Esophagus mucosa (tissue), 1 donor: ENCODE measurements at places on chromosomes 11 and 22.
A peak's percentile ranks its signal among the peaks of the same experiment; 100 is the strongest.

- no peak for ATAC-seq
These were observed 613.3 kb upstream of the CADM1 start for GRCh38 chr11:116117331-116118137.

DNA sequence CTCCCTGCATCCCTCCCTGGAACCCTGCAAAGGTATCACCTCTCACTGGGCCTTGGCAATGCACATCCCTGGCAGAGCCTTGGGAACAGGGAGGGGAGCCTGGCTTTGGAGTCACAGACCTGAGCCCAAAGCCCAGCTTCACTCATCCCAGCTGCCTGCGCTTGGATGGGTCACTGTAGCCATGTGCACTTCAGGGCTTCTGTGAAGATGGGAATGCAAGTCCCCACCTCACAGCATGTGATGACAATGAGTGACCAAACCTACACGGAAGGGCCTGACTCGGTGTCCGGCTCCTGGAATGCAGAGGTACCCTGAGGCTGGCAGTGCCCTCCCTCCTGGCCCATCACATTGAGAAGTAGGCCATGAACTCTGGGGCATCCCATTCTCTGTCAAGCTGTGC lies 22.8 kb upstream of the BAIAP2L2 start:
- no peak for ATAC-seq

GRCh38 chr22:47802421-47802820 lies 1040.0 kb downstream of the TBC1D22A start:
- ATAC-seq: no peak

DNA sequence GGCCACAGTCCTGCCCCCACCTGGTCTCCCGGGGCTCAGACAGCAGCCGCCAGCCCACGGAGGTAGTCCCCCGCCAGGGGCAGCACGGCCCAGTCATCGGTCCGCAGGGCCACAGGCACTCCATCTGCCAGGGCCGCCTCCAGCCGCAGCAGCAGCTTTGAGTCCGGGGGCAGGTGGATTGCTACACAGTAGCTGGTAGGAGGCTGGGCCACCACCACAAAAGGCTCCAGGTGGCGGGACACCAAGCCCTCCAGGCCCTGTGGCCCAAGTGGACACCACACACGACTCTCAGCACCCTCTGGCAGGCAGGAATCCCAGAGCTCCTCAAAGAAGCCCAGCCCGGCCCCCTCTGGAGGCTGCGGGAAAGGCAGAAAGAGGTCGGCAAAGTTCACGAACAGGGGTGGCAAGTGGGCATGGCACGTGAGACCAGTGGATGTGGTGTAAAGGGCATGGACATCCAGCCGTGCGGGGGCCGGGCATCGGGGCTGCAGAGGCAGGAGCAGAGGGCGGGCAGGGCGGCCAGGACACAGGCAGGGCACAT lies 2.9 kb downstream of the AP5B1 start:
- no peak for ATAC-seq

- ATAC-seq: peak; percentile 69
These were observed 11.9 kb upstream of the NRIP3 start for GRCh38 chr11:9015677-9016076.

- ATAC-seq: no peak
These were observed 31.3 kb upstream of the LRRC55 start for GRCh38 chr11:57150454-57150917.

GRCh38 chr22:26725012-26725676 lies 67.8 kb downstream of the MIAT start:
- ATAC-seq: no peak

DNA sequence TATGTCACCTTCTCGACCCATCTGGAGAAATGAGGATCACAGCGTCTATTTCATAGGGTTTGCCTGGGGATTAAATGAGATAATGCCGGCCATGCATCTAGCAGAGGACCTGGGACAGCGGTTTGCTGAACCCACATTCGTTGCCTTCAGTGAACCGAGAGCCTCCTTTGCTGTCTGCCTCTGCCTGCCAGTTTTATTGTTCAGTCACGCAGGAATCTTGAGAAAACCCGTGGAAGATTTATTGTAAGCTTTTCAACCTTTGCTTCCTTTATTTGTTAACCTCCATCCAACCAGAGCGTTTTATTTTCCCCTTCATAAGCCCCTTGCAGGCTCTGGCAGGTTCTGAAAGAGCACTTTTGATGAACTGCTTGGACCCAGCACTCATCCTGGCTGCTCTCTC lies 202.3 kb upstream of the SYN3 start:
- no peak for ATAC-seq

DNA sequence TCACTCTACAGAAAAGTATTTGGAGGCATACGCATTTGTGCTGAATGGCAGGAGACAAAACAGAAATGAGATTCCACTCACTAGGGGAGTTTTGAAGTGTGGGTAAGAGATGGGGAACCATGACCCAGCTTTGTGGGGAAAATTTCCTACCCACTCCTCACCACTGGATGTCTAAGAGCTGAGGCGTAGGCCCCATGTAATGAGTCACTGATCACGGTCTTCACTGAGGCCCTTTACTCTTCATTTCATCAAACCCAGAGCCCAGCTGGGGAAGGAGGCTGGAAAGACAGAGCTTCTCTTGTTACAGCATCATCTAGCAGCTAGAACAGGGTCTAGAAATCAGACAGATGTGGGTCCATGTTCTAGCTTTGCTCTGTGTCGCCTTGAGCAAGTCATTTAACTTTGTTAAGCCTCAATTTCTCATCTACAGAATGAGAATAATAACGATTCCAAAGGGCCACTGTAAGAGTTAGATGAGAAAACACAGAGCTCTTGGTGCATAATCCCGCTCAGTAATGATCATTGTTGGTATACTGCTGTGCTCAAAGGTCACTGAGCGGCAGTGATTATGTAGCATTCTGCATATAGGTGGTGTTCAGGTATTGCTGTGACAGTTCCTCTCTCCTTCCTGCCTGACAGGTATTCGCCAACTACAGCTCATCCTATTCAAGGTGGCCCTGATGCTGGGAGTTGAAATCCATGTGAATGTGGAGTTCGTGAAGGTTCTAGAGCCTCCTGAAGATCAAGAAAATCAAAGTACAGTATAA lies 97.2 kb downstream of the MICAL2 start:
- ATAC-seq: no peak

- ATAC-seq: no peak
These were observed 59.9 kb upstream of the CFAP300 start for GRCh38 chr11:101987370-101987769.

- no peak for ATAC-seq
These were observed 36.5 kb downstream of the TENM4 start for GRCh38 chr11:79404325-79404724.

- ATAC-seq: no peak
These were observed 44.4 kb upstream of the ST14 start for GRCh38 chr11:130115218-130115617.

DNA sequence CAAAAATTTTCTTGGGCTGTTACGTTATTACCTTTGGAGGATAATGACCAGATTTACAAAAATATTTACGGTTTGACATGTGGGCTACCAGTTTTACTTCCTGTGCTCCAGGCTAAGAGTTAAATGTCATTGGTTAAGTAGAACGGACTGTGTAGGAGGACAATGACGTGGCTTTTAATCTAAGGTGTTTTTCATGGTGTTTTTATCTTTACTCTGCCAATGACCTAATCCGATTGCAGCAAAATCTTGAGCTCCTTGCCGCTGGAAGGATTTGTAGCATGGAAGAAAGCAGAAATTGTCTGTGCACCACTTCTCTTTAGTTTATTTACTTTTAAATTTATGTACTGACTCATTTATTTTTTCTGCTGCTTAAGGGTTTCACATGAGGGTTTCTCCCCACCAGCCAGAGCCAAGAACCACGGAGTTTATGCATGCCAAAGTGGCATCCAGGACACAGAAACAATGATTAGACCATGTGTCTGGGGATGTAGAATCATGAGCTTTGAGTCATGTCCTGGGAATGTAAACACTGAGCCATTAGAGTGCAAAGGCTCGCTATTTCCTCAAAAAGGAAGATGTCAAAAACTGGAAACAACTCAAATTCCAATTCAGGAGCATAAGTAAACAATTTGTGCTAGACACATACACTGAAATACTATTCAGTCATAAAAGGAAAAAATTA lies 1.9 kb upstream of the CARD16 start:
- ATAC-seq: peak; percentile 67

GRCh38 chr11:76023236-76024068 lies 182.8 kb downstream of the WNT11 start:
- peak; percentile 77 for ATAC-seq

- ATAC-seq: no peak
These were observed 3.4 kb downstream of the CLPB start for GRCh38 chr11:72430741-72431570.

GRCh38 chr11:17923217-17923616 lies 89.6 kb downstream of the SERGEF start:
- ATAC-seq: no peak

- ATAC-seq: no peak
These were observed 51.2 kb upstream of the MYOD1 start for GRCh38 chr11:17668166-17668565.

DNA sequence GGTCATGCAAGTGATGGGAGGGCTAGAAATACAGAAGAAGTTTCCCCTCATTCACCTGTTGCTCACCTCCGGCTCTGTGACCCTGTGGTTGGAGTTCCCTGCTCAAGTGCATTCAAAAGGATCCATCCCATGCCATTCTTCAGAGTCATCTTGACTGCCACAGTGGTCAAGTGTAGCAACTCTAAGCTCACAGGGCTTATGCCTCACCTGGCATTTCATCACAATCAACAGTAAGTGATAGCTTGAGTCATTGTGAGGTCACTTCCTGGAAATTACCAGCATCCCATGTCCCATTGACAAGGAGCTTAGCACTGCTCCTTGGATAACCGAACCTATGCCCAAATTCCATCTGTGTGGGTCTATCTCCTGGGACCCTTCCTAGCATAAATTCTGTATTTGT lies 55.6 kb downstream of the OR4C45 start:
- ATAC-seq: no peak

DNA sequence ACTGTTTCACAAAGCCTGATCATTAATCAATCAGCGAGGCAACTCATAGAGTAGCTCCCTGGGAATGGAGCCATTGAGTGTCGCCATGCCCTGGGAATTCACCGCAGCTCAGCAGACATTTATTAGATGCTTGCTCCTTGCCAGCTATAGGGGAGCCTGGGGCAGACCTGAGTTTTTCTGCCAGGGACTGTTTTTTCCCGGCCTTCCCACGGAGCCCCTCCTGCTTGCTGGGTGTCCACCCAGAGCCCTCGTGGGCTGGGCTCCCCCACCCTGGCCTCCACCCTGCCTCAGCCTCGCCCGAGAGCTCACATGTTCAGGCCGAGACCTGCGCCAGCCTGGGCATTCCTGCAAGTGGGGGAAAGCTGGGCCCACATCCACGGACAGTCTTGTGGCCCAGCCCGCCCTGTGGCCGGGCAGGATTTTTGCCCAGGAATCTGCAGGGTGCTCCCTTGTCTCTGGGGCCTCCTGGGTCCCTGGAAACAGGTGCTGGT lies 64.9 kb downstream of the SMIM38 start:
- peak; percentile 59 for ATAC-seq

DNA sequence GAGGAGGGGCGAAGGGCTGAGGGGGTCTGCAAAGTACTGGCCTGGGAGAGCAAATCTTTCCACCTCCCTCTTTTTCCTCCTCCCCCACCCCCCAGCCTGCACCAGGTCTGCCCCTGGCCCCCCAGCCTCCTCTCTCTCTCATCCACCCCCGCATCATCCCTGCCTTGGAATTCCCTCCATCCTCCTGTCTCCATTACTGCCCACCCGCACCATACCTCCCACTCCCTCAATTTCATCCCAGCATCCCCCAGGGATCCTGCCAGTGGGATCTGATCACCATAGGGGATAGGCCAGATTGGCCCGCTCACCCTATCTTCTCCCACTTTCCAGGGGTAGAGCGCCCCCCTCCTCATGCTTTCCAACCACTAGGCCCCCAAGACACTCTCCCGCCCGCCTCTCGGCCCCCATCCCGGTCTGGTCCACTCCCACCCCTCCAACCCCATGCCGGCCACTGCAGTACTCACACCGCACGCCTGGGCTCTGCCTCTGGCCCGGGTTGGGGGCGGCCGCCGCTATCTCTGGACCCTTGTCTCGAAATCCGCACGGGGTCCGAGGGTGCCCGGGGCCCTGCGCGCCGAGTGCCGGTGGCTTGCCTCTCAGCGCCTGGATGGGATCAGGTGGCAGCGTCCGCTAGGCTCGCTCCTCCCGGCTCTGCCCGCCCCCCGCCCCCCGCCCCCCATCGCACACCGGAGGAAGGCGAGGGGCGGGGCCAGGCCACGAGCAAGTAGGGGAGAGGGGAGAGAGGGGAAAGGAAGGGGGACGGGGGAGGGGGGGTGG lies at the start of gene GAL3ST3:
GAL3ST3 (minus strand) TSS at position 615 of the 777 bp plus-strand sequence. CDS start 3,746 bp downstream, outside the sequence.
- no peak for ATAC-seq

GRCh38 chr11:131914361-131914774 lies 544.0 kb downstream of the NTM start:
- no peak for ATAC-seq

DNA sequence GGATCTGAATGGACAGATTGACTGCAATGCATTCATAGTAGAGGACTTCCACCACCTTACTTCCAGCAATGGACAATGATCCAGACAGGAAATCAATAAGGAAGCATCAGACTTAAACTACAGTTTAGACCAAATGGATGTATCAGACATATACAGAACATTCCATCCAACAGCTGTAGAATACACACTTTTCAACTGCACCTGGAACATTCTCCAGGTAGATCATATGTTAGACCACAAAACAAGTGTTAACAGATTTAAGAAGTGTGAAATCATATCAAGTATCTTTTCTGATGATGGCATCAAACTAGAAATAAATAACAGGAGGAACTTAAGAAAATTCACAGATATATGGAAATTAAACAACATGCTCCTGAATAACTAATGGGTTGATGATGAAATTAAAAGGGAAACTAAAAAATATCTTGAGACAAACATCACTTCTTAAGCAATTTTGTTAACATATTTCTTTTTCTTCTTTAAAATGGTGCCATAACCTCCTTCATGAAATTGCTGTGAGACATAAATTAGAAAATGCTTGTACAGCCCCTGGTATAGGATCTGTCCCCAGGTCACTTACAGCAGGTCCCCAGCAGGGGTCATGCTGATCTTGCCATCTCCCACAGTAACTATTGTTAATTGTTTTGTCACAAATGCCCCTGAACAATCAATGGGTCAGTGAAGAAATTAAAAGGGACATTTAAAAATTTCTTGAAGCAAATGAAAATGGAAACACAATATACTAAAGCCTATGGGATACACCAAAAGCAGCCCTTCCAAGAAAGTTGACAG lies 100.0 kb upstream of the OR4B1 start:
- no peak for ATAC-seq
